ENCODE measurements at places on chromosomes 7 and 10.

GRCh38 chr10:47047127-47047504 lies 135.9 kb downstream of the PTPN20 start:
- no peak for DNase-seq

- no peak for DNase-seq
Measured at GRCh38 chr7:115561335-115562110, 469.0 kb downstream of the TFEC start.

DNA sequence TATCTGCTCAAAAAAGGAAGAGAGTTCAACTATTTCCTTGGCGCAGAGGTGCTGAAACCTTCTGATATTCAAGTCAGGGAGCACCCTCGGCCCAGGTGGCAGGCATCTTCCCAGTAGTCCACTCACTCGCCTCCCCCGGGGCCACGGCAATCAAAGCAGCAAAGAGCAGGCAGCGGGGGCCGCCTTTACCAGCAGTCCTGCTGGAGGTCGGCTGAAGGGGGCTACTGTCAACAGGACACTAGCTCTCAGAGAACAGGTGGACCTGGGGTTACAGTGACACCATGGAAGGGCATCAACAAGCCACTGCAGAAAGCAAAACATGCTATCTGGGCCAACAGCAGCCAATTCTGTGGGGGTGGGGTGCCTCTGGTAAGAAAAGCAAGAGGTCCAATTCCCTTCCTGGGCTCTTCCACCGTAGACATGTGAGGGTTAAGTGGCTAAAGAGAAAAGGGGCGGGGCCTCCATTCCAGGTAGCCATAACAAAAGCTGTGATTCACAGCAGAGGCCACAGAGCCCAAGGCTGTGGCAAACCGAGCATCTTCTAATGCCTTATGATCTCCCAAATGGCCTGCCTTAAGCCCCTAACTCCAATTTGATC lies 9.4 kb downstream of the FZD9 start:
- no peak for DNase-seq

DNA sequence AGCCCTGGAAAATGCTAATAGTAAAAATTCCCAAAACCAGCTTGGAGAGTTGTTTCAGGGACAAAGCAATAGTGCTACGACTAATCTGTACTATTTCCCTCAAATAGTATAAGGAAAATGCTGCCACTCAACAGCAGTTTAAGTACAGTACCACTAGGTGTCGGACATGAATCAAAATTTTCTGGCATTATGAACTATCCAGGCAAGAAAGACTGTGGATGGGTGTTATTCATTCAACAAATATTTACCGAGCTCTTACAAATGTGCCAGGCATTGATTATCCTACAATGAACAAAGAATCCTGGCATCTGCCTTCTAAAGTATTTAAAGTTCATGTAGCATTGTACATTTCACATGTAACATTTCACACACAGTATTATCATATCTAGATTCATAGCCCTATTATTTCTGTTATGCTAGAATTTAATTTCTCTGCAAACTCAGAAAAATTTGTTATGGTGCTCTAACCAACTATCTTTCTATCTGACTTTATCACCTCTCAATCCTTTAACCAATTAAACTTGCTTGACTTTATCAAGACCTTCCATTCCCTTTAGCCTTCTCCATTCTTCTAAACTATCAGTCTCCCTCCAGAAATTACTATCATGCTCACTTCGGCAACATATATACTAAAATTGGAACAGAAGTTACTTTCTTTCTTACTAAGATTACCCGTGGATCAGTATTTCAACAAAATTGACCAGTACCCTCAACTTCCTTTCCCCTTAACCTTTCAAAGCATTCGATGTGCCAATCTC lies 80.6 kb downstream of the ARHGAP21 start:
- DNase-seq, result no peak

GRCh38 chr10:88194961-88195367 lies 331.5 kb downstream of the PTEN start:
- DNase-seq, result no peak

- no peak for DNase-seq
Measured at GRCh38 chr10:44752451-44753441, 158.4 kb upstream of the TMEM72 start.

GRCh38 chr7:12229046-12229445 lies 18.0 kb downstream of the TMEM106B start:
- DNase-seq, result no peak

DNA sequence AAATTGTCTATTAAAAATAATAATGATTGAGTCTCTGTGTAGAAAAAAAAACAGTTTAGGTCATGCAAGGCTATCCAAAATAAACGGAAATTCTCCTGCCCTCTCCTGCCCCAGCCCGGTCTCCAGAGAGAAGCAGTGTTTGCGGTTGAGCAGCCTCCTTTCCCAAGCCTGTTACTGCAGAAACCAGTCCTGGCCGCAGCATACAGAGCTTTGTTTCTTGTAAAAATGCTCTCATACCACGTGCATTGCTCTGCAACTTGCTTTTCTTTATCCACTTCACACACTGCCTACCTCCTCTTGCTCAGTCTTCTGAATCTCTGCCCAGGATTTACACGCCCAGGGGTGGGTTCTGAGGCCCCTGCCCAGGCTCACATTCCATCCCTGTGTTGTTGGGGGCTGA lies 34.4 kb upstream of the CUL1 start:
- DNase-seq, result no peak

DNA sequence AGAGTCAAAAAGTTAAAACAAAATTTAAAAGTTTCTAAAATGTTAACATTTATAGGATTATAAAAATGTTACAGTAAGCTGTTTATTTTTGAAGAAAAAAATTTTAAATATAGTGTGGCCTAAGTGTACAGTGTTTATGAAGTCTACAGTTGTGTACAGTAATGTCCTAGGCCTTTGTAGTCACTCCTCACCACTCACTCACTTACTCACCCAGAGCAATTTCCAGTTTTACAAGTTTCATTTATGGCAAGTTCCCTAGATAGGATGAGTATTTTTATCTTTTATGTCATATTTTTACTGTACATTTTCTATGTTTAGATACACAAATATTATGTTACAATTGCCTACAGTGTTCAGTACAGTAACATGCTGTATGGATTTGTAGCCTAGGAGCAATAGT lies 419.9 kb downstream of the ARL4A start:
- no peak for DNase-seq

Measured in activated CD4-positive, alpha-beta T cell treated with anti-CD3 and anti-CD28 coated beads for 36 hours (primary cell).